ENCODE measurements at places on chromosomes 7 and 10.
A peak's percentile ranks its signal among the peaks of the same experiment; 100 is the strongest.

DNA sequence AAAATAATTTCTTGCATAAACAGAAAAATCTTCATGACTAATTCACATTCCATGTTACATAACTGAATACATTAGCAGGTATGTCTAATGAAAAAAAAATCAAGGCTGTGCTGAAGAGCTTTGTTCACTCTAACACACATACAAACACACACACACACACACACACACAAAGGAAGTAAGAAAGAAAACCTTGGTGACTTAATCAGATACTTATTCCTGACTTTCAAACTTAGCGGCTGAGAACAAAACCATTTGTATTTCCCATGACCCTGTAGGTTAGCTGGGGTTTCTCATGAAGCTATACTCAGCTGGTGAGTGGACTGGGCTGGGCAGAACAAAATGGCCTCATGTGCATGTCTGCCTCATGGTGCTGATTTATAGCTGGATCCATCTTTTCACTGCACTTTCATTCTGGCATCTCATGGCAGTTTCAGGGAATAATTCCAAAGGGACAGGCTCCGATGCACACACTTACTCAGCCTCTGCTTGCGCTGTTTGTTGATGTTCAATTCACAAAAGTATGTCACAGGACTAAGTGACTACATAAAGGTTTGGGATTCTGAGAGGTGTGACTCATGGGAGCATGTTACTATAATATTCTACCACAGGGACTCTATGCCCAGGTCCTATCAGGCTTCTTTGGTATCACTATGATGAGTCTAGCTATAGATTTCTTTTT, 161.2 kb downstream of the PCLO start:
- DNase-seq: no peak

GRCh38 chr10:43120929-43121314, 17.3 kb upstream of the CSGALNACT2 start:
- no peak for DNase-seq

DNA sequence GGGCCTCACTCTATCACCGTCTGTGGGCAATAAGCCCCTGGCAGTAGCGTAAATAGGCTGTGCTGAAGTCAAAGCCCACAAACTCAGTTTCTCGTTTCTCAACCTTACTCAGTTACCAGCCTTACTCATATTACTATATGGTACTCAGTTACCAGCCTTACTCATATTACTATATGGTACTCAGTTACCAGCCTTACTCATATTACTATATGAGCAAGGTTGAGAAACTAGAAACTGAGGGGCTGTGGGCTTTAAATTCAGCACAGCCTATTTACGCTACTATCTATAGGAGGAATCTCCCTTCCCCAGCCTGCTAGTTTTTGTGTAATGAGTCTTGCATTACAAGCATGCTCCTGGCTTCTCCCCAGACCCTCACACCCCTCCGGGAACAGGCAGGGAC, 35.4 kb downstream of the CCDC3 start:
- no peak for DNase-seq

GRCh38 chr10:132813560-132814468, 27.9 kb upstream of the NKX6-2 start:
- DNase-seq: no peak

DNA sequence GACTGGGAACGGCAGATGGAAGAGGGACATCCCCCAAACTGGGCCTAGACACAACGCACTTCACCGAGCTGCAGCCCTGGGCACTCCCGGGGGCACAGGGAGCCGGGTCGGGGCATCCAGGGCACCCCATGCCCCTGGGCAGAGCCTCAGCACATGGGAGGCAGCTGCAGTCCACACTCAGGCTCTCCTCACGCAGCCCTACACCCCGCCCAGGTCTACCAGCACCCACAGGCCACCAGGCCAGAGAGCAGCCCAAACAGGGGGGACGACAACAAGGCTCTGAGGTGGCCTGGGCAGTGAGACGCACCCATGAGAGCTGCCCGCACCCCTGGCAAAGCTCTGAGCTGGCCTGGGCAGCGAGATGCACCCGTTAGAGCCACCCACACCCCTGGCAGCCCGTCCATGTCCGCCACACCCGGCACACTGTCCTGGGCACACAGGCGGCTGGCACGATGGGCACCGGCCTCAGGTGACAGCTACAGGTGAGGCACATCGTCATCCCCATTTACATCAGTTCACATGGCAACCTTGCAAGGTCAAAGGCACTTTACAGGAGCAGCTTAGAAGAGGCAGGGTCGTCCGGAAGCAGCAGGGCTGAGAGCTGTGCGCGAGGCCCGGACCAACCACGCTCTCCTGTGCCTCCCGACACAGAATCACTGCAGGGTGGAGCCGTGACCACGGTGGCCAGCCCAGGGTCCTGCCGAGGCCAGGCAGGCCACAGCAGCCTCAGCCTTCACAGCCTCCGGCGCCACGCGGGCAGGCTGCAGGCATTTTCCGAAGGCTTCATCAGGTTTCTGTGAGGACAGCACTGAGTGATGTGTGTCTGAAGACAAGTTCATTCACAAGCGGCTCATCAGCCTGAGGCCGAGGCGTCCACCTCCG, 228.6 kb downstream of the MAD1L1 start:
- no peak for DNase-seq

DNA sequence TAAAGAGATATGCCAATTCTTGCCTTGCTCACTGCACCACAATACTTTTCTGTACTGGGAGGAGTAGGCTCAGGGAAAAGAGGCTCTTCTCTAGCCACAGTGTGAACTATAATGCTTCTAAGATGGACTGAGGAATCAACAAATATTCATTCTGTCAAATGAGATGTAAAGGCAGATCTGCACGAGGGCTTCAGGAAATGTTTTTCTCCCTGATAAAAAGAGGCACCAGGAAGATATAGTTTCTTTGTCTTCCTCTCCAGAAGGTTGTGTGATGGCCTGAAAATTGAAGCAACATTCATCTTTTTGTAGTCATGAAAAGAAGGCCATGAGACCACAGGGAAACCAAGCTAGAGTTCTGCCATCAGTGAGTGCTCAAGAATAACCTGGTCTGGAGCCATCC, 79.1 kb upstream of the NME8 start:
- DNase-seq: no peak

DNA sequence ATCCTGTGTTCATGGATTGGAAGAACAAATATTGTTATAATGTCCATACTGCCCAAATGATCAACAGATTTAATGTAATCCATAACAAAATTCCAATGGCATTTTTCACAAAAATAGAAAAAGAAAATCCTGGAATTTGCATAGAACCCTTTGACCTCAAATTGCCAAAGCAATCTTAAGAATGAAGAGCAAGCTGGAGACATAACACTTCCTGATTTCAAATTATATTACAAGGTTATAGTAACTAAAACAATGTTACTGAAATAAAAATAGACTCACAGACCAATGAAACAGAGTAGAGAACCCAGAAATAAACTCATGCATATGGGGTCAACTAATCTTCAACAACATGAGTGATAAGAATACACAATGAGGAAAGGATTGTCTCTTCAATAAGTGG, 302.5 kb downstream of the PHTF2 start:
- DNase-seq: no peak

DNA sequence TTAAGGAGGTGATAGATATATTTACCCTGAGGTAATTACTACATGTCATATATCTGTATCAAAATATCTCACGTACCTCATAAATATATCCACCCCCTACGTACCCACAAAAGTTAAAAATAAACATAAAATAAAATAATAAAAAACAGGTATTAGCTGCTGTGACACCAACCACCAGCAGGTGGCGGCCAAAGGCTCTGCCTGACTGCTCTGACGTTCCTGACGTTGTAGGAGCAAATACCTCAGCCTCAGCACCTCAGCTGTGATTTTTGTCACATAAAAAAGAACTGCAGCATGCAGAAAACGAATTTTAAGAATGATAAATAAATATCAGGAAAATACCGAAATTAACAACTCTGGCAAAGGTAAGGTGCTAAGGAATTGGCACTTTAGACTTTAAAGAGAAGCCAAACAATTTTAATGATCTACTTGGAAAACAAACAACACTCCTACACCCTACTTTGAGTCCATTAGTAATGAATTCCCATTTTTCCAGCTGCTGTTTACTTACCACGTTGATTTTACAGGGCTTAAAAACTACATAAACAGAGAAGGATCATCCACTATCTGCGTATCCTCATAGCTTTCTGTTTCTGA, 125.4 kb upstream of the TARP start:
- peak; percentile 46 for DNase-seq

- no peak for DNase-seq
These were observed 2.1 kb downstream of the BAIAP2L1 start for GRCh38 chr7:98398567-98399372.

GRCh38 chr7:25180946-25181345, 47.3 kb downstream of the NPVF start:
- no peak for DNase-seq

- DNase-seq: peak; percentile 24
These were observed 876 bp downstream of the DNAH11 start for GRCh38 chr7:21543528-21544302.

DNA sequence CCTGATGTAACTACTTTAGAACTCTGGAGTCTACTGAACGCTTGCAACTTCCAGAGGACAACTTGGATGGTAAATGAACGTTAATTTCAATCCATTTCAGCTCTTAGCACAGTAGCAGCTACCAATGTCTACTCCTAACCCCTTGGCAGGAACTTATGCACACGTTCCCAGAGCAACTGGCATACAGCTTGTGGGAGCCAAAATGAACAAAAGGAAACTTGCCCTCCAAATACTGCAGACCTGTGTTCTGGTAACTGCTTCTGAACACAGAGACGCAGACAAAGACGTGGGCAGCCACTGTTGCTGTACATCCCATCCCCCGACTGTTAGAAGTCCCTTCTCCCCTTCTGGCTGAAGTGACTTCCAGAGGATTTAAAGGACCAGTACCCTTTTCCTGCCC, 61.3 kb downstream of the XPNPEP1 start:
- no peak for DNase-seq

GRCh38 chr10:62820586-62820985, 4.4 kb upstream of the EGR2 start:
- no peak for DNase-seq

DNA sequence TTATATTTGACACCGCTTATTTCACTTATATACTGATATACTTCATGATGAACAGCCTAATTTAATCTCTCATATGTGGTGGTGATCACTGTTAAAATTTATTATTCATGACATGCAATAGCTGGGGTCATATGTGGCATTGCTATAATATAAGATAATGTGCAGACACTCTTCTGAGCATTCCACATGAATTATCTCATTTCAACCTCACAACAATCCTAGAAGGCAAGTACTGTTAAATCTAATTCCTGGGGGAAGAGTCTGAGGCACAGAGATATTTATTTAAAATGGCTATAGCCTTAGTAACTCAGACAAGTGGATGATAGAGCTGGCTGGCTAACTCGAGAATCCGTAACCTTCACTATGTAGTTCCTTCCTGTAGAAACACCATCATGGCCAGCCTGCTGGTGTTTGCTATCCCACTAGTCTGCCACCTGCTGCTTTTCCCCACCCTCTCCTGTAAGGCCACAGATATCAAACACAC, 46.6 kb upstream of the A1CF start:
- DNase-seq: no peak

DNA sequence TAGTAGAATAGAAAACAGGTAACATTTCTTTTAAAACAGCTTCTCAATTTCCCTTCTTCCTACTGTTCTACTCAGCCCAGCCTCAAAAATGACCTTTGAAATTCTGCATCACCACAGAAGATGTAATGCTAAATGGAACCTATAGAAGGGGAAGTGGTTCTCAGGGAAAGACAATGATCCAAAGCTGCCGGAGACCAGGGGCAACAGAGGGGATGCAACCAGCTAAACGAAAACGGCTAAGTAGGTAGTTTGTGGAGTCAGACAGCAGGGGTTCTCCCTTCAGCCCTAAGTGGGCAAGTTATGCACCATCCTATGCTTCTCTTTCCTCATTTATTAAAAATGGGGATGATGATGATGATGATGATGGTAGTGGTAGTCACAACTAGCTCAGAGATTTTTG, 214.3 kb downstream of the ELMO1 start:
- DNase-seq: no peak

GRCh38 chr10:14131261-14131960, 199.3 kb downstream of the FRMD4A start:
- DNase-seq: no peak

DNA sequence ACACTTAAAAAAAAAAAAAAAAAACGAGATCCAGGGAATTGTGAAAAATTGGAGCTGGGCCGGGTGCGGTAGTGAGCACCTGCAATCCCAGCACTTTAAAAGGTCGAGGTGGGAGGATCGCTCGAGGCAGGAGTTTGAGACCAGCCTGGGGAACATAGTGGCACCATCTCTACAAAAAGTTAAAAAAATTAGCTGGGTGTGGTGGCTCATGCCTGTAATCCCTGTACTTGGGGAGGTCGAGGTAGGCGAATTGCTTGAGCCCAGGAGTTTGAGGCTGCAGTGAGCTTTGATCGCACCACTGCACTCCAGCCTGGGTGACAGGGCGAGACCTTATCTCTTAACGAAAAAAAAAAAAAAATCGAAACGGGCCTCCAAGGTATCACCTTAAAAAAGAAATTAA, 2.0 kb downstream of the CLDN4 start:
- no peak for DNase-seq

- DNase-seq: no peak
These were observed 120.5 kb upstream of the IMMP2L start for GRCh38 chr7:111682588-111683340.

DNA sequence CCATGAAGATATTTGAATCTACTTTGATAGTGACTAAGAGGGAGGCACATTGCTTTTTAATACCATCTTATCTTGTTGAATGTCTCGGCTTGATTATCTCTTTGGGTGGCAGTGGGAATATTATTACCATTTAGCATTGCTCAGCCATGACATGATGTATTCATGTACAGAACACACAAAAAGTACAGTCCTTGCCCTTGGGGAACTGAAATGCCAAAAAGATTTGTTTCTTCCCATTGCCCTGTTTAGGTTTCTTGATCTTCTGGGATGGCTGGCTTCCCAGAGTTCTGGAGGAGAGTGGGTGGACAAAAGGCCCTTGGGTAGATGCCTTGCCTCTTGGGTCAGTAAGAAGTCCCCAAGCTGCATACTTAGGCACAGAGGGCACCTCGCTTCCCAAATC, 23.8 kb downstream of the SUFU start:
- DNase-seq: no peak

GRCh38 chr10:58666024-58666423, 153.4 kb downstream of the BICC1 start:
- DNase-seq: no peak

DNA sequence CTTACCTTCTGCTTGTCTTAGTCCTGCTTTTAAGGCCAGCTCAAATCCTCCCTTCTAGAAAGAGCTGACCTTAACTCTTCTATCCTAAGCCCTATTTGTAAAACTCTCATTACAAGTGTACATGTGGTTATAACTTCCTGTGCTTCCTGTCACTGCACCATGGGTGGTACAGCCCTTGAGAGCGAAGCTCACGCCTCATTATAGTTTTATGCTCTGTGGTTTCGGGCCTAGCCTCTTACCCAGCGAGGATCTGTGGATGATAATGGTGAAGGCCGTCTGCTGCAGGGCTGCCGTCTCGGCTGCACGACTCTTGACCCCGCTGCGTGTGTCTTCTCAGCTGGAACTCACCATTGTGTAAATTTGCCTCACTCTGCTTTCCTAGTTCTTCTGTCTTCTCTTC, 74.6 kb downstream of the CUL1 start:
- no peak for DNase-seq
